ENCODE measurements at places on chromosomes 2 and 18.

DNA sequence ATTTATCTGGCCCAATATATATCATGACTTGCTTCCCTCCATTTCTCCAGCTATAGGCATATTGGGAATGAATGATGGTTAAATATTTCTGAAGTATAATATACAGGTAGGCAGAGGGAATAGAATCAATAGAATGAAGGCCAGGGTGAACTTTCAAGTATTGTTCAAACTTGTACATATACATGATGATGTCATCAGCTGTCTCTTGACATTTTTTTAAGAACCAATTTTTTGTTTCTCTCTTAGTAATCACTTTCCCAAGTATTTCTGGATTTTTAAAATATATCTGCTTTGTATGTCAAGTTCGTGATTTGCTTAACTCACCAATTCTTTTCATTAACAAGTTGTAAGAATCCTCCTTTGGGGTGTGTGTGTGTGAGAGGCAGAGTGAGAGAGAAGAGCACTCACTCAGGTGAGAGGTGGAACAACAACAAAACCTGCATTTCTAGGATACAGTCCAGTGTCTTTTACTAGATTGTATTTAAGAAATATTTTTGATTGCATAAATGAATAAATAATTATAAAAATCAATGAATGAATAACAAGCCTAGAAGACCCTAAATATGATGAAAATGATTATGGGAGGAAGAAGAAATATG is 1239.1 kb downstream of the LRP1B start:
- no peak for DNase-seq

DNA sequence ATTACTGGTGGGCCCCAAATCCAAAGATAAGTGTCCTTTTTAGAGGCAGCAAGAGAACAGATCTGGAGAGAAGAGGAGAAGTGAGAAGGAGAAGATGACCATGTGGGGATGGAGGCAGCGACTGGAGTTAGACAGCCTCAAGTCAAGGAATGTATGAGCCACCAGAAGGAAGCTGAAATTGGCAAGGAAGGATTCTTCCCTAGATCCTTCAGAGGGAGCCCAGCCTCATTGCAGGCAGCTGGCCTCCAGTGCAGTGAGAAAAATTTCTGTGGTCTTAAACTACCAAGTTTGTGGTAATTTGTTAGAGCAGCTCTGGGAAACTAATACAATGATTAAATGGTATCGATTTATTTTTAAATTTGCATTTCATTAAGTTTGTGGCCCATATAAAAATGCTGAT is 167.9 kb downstream of the NCKAP5 start:
- no peak for DNase-seq

DNA sequence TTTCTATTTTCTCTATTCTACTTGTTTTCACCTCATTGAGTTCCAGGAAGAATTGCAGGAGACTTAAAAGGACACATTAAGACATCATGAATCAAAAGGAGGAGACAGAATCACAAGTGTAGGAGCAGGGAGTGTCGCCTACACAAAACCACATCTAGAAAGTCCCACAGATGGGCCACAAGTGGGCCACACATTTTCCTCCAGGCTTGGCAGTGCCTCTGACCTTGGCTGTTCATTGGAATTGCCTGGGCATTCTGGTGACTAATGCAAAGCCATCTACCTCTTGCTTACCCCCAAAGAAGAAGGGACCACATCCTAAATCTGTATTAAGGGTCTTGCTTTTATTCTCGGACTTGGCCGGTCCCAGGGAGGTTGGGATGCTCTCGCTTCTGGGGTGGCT is 103.6 kb downstream of the KLHL29 start:
- no peak for DNase-seq

DNA sequence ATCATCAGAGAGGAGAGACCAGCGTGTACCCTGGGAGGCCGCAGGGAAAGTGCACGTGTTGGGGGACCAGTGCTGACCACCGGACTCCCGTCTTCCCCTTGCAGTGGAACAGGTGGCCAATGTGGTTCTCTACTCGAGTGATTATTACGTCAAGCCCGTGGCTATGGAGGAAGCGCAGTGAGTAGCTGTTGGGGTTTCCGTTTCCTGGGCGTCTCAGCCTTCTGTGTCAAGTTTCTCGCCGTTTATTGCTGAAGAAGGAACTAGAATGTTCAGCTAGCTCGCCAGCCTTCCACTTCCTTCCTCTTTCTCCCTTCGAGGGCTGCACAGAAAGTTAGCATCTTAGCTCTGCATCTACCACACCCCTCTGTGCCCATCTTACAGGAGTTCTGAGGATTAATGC is 22.8 kb upstream of the DGKD start:
- peak; percentile 63 for DNase-seq

- no peak for DNase-seq
These were observed 17.9 kb downstream of the PPP3R1 start for GRCh38 chr2:68234405-68234804.

GRCh38 chr2:203692031-203692710 is 14.3 kb upstream of the CD28 start:
- DNase-seq, result no peak

DNA sequence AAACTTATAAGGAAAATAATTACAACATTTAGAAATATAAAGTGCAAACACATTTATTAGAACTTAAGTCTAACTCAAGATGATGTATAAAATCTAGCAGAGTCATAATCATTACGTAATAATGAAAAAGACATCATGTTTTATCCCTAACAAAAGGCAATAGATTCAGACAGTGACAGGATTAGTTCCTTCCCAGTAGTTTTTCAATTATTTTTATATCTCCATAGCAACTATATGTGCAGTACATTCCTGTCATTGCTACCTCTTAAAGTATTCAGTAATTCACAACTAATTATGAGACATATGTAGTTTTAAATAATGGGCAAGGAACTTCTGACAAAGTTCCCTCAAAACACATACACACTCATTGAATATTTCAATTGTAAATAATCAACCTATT is 687.9 kb downstream of the CCDC85A start:
- DNase-seq, result no peak

DNA sequence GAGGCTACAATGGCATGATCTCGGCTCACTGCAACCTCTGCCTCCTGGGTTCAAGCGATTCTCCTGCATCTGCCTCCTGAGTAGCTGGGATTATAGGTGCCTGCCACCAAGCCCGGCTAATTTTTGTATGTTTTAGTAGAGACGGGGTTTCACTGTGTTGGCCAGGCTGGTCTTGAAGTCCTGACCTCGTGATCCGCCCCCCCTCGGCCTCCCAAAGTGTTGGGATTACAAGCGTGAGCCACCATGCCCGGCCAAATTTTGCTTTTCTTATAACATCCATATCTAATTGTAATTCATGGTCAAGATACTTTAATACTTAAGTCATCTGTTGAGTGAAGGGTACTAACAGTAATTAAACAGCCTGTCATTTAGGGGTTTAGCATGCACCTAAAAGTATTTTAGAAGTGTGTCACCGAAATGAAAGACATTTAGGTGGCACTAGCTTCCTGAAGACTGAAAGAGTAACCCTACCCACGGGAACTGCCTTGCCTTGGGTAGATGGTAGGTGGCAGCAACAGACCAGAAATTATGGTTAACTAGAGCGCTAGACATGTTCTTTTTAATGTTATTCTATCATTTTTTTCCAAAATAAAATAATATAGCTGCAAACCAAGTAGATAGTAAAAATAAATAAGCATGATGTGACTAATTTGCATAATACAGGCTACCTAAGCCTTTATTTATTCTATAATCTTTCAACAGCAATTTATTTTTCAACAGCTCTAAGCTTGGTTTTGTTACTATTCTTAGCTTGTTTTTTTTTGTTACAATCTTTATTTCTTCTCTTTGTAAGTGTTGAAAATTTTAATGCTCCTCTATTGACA is 8.6 kb upstream of the ACYP2 start:
- DNase-seq, result no peak

GRCh38 chr2:25955036-25955435 is 27.3 kb downstream of the KIF3C start:
- no peak for DNase-seq

DNA sequence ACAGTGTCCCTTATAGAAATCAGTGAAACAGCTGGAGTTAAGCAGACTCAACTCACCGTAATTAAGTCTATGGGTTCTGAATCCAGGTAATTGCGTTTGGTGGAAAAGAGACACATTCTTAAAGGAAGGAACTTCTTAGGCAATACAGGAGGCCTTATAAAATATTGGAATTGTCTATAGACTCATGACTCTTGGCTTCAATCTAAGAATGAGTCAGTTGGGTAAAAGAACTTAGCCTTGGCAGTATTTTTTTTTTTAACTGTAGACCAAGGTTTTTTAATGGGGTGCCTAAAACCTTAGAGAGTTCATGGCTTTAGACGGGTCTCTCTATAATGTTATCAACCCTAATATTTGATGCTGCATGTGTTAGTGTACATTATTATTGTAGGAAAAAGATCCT is 47.6 kb downstream of the CCDC85A start:
- no peak for DNase-seq
